ENCODE measurements at places on chromosomes 7 and 10.

DNA sequence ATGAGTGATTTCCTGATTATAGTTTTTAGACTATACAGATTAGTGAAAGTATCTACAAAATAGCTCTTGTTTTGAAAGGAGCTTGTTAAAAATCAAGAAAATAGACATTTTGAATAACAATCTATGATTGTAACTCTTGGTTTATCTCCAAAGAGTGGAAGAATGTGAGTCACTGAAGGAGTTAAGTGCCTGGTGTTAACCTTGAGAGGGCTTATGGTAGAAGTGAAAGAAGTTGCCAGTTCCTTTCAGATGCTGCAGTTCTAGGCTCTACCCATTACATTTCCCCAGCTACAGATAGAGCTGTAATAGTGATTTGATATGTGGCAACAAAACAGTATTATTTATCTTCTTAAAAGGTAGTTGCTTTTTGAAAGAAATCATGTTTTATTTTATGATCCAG lies 12.7 kb downstream of the NRBF2 start:
- DNase-seq, result no peak

DNA sequence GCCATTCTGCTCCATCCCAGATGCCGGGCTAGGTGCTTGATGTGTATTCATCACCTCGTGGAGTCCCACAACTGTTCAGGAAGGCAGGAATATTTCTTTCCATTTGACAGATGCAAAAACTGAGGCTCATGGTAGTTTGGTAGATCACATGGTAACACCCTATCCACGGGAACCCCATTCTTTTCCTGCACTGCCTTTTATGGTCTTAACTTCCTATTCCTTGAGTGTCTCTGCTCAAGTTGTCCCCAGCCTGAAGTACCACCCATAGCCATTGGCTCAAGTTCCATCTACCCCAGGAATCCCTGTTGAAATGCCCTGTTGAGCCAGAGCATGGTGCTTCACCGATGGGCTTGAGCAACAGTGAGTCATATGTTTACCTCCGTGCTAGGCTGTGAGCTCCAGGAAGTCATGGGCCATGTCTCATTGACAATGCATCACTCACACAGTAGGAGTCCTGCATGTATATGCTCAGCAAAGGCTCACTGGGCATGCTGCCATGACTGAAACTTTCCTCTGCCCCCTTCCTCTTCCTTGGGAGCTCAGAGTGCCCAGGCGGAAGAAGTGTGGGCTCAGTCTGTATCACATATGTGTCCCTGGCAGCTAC lies 71.7 kb upstream of the ADAM12 start:
- no peak for DNase-seq

- no peak for DNase-seq
Observed at GRCh38 chr7:155756322-155756721, 55.9 kb downstream of the SHH start.

DNA sequence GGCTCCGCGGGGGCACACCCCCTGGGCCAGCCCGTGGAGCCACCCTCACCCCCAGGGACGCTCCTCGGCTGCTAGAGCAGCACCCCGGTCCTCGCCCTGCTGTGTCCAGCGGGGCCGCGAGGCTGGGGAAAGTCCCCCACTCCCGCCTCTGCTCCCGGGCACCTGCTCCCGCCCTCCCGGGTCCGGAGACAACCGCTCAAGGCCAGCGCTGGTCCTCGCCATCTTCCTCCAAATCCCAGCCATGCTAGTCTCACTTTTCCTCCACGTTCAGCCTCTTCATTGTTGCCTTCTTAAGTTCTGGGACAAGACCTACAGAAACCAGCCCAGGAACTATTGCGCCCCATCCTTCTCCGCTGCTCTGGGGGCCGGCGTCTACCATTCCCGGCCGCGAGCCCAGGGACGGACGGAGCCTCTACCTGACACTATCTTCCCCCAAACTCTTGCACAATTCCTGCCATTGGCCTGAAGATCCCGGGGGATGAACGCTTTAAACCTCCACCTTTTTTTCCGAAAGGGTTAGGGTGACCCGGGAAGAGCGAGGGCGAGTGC lies 4.8 kb upstream of the KCP start:
- no peak for DNase-seq

DNA sequence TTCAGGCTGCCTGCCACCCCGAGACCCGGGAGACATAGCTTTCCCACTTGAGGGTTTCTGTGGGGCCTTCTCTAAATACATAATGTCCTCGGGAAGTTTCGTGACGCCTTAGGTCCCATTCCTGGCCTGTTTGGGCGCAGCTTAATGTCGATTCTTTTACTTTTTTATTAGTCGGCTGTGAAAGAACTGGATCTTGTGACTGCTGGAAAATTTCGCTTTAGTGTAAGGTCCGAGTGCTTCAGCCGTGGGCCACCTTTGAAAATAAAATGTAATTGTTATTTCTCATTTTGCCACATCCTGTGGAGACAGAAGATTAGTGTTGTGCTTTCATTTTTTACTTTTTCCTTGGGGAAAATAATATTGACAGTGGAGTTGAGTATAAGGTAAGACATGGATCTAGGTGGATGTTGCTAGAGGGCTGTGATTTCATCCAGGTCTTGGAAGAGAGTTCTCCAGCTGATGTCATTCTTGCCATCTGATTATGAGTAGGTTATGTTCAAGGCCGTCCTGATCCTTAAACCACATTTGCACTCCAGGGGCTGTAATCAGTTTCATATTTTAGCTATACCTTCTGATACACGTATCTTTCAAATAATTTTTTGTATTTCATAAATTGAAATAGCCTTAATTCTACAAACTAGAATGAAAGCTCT lies 830 bp downstream of the RAB18 start:
- no peak for DNase-seq

- DNase-seq, result no peak
Observed at GRCh38 chr7:16847381-16847860, 34.4 kb downstream of the AGR3 start.

DNA sequence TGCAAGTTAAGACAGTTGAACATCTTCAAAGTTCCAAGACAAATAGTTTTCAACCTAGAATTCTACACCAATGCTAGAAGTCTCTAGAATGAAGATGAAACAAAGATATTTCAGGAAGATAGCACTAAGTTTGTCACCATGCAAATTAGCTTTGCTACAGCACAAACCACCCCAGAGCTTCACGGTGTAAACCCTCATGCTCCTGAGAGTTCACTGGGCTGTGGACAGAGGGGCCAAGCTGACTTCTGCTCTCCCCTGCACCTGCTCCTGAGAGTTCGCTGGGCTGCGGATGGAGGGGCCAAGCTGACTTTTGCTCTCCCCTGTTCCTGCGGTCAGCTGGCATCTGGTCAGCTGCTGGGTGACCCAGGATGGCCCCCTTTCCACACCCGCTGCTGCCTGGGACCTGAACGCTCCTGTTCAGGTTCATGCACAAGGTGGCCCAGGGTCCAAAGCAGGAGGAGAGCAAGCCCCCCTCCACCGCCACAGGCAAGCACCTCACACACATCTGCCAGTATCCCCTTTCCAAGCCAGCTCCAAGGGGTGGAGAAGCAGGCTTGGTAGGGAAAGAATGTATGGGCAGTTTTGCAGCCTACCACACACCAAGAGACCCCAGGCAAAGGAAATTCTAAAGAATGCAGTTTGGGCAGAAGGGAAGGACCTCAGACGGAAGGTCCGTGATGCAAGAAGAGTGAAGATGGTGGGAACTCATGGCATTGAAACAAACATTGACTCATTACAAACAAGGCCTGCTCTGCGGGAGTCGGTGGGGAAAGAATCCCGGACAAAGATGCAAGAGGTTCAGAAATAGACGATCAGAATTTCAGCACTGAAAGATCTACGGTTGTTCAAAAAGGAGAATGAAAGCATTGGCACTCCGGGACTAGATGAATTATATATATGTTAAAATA lies 137.8 kb upstream of the PPP2R2D start:
- no peak for DNase-seq

GRCh38 chr7:132546366-132547127 lies 29.7 kb downstream of the PLXNA4 start:
- no peak for DNase-seq

- DNase-seq, result no peak
Observed at GRCh38 chr7:39406467-39406866, 159.7 kb upstream of the YAE1 start.

DNA sequence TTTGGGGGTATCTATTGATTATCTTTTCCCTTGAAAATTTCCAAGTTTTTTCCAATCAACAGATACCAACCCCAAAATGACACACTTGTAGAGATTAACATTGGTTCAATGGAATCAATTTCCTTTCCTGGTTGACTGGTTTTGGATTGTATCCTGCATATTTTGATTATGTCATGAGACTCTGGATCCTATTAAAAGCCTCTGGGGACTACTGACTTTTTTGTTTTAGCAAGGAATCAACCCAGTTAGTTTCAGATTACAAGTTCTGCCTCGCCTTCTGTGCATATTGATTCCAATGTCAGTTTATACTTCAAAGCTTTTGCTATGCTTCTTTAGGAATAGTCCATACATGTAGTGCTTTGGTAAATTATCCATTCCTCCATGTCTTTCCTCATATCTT lies 29.2 kb downstream of the COPG2 start:
- DNase-seq, result no peak

- DNase-seq, result no peak
Observed at GRCh38 chr10:122665946-122666345, 33.7 kb downstream of the C10orf120 start.

GRCh38 chr10:10946081-10946480 lies 71.6 kb upstream of the CELF2 start:
- no peak for DNase-seq

All from activated CD8-positive, alpha-beta memory T cell treated with anti-CD3 and anti-CD28 coated beads, Interleukin-2, amount 50 U/mL, for 4 hours (primary cell).